Cortex of kidney (tissue), 1 donor: ENCODE measurements at places on chromosomes 7 and 10.

DNA sequence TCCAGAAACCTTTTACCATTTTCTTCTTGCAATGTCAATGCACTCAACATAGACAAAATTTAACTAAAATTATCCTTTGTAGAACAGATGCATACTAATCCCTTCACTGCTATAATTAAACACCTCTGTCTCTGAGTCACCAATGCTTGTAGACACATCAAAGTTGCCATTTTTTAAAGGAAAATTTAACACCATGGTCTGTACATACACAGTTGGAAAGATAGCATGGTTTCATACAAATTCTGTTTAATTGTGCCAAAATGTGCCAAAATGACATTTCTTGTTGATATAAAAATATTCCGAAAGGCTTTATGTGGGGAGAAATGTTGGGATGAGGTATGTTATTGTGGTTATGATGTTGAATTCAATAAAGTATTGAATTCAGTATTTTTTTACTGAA, 125.8 kb downstream of the NEUROD6 start:
- DNase-seq: no peak

- no peak for DNase-seq
These were observed 13.5 kb upstream of the SCRN1 start for GRCh38 chr7:30003098-30003497.

- no peak for DNase-seq
These were observed 45.5 kb upstream of the RHOBTB1 start for GRCh38 chr10:60989400-60989876.

DNA sequence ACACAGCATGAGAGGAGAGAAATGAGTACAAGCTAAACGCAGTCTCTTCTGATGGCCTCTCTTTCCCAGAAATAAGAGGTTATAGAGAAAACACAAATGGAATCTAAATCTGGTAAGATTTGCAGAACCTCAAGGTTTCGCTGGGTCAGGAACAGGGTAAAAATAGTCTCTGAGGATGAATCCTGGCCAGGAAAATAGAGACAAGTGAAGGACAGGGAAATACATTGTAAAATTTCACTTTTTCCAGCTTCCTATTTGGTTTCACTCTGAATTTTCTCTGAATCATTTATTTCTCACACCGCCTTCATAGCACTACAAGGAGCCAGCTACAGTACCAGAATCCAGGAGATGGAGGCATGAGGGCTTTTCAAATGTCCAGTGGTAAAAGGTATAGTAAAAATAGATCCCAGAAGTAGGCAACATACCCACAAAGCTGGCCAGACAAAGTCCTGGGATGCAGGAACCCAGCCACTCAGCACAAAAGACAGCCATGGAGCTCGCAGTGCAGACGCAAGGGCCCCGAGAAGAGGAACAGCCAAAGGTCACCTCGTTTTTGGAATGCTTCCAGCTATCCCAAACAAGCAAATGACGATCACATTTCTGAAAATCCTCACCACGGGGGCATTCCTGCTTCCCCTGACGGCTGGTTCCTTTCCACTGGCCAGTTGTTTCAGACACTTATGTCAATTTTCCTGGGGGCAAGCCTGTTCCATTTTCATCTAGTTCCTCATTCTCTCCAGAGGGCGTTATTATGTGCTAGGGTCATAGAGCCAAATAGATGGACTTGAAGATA, 21.5 kb upstream of the IKZF1 start:
- DNase-seq: no peak

- no peak for DNase-seq
These were observed 149.1 kb upstream of the ADO start for GRCh38 chr10:62655337-62655994.

- DNase-seq: no peak
These were observed at the start of gene MARVELD1 for GRCh38 chr10:97713339-97713825. Gene MARVELD1 (plus strand): TSS chr10:97713730. CDS start chr10:97713877, 147 bp downstream.

GRCh38 chr10:6068422-6068821, 6.3 kb upstream of the IL2RA start:
- DNase-seq: no peak

- no peak for DNase-seq
These were observed 92.4 kb upstream of the JCAD start for GRCh38 chr10:30151581-30152389.

DNA sequence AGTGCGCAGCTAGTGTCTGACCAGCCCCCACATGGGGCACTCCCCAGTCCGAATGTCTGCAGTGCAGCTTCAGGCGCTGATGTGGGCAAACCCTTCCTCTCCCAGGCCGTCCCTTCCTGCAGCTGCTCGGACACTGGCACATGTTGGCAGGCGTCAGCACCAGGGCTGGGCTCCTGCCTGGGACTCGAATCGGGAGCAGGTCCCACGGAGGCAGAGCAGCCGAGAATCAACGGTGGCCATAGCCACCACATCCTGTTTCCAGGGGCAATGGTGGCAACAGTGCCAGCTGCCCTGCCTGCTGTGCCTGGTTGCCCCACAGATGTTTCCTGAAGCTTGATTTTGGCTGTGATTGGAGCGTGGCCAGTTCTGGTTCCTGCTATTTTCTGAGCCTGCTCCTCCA, 65.8 kb downstream of the MGMT start:
- no peak for DNase-seq

- no peak for DNase-seq
These were observed 12.7 kb upstream of the DNAJB12 start for GRCh38 chr10:72367301-72367960.

DNA sequence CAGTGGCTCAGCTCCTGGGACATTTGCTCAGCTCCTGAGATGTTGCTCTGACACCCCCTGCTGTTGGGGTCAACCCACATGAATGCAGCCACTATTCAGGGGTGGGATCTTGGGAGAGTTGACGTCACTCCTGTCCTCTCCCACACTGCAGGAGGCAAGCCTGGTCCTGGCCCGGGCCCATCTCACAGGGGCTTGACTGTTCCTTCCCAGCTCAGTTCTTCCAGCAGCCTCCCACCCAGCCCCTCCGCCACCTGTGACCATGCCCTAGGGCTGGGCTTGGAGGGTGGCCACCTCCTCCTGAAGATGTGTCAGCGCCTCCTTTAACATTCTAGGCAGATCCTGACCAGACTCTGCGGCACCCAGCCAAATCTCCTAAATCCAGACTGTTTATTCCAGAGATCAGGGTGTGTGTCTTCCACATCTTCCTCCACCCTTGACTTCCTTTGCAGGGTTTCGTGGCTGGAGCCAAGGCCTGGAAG, 19.1 kb upstream of the OPALIN start:
- no peak for DNase-seq

GRCh38 chr10:26489081-26489480, 50.9 kb downstream of the APBB1IP start:
- DNase-seq: no peak

- no peak for DNase-seq
These were observed 35.2 kb downstream of the OAT start for GRCh38 chr10:124383496-124383895.
